AG08395 (cell line): ENCODE measurements at places on chromosomes 4 and X.
A peak's percentile ranks its signal among the peaks of the same experiment; 100 is the strongest.

- DNase-seq: no peak
Measured at GRCh38 chrX:30296408-30297254, 12.6 kb downstream of the NR0B1 start.

DNA sequence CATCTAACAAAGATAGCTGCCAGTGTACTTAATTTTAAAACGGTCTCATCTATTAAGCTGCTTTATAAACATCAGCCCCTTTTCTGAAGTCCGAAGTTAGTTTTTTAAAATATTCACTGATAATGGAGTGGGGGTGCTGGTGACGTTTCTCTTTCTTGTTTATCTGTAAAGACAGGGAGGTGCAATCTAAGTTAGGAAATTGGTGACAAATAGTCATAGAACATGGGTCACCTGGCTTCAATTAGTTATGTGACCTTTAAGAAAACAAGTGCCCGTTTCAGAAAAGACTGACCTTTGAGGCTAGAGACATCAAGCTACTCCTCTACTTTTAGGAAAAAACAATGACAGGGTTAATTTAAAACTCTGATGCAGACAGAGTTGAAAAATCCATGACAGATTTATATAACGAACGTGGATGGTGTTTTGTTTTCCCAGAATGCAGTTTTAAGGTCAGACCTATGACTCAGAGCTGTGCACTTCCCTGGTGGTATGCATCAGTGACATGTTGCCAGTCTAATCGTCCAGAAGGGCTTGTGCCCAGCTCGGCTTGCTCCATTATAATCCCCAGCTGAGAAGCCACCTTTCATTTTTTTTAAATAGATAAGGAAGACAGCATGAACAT lies 38.2 kb downstream of the FHL1 start:
- DNase-seq: peak; percentile 51

DNA sequence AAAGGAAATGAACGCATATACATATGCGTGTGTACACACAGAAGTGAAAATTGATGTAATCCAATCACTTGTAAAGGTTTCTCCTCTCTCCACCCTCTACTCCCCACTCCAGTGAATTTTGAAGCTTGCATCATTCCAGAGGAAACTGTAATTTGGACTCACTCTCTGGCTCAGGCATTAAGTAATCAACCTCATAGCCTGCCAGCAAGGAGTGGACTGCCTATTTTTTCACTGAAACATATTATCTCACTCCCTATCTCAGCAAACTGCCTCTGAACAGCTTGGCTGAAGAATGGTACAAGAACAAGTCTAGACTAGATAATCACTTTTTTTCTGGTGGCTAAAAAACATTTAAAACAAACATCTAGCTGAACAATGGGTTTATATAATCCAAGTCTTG lies 124.2 kb downstream of the C4orf51 start:
- DNase-seq: peak; percentile 82

DNA sequence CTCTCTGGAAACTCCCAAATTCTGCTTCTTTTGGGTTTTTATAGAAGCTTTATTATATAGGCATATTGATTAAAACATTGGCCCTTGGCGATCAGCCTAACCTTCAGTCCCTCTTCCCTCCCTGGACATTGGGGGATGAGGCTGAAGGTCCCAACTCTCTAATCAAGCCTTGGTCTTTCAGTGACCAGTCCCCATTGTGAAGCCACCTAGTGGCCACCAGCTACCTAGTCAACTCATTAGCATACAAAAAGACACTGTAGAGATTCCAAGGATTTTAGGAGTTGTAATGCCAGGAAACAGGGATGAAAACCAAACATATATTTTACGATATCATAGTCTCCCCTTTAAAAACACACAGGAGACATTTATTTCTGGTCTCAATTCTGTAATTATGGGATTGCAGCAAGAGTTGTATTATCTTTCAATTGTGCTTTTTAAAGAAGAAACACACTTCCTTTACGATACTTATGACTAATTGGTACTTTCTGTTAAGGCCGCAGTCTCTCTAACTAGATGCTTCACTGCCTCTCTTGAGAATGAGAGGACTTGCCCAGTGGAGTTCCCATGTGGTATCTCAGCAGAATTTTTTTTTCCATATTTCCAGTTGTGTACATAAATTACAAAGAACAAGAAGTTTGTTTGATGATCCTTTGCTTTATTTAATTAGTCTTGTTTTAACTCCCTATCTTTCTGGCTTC lies 58.2 kb downstream of the WDR17 start:
- DNase-seq: peak; percentile 19

DNA sequence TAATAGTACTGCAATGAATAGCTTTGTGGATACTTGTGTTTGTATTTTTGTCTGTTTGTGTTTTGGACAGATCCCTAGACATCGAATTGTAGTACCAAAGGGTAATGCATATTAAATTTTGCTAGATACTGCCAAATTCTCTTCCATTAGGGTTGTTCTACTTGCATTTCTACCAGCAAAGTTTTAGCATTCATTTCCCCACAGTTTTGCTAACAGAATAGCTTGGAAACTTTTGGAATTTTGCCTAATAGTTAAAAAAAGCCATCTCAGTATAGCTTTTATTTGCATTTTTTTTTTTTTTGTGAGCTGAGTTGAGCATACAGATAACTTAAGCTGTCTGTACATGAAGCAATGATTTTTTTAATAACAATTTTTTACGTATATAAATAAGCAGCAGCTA lies 1084.9 kb downstream of the ADGRL3 start:
- DNase-seq: no peak

GRCh38 chrX:23694606-23695005 lies 27.3 kb downstream of the PRDX4 start:
- peak; percentile 60 for DNase-seq

- no peak for DNase-seq
Measured at GRCh38 chr4:114866901-114867670, 246.3 kb downstream of the NDST4 start.

DNA sequence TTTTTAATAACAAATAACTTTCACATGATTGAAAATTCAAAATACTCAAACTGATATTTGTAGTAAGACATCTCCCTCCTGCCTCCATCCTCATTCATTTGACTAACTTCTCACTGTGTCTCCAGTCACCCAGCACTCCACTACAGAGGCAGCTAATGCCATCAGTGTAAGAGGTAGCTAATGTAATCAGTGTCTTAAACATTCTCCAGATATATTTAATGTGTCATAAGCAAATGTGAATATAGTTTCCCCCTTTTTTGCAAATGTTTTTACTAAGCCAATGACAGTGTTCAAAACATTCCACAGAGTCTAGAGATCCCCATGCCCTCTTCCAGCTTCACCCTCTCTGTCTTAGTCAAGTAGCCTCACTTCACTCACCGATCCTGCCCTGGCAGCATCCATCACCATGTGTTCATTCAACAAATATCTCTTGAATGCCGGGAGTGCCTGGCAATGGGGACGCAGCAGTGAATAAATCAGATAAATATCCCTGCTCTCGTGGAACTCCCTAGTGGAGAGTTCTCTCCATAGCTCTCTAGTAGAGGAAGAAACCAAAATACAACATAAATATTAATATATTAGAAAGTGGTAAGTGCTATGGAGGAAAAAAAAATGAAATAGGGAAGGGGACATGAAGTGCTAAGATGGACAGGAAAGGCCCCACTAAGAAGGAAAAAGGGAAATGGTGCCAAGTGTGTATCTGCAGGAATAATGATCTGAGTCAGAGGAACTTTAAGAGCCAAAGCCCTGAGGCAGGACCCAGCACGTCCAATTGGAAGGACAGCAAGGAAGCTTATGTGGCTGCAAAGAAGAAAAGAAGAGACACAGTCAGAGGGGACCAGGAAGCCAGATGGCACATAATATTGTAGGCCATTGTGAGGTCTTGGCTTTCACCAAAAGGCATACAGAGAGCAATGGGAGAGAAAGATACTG lies 18.7 kb downstream of the SCFD2 start:
- peak; percentile 73 for DNase-seq

GRCh38 chrX:66408507-66408906 lies 230.4 kb downstream of the EDA2R start:
- DNase-seq: no peak

DNA sequence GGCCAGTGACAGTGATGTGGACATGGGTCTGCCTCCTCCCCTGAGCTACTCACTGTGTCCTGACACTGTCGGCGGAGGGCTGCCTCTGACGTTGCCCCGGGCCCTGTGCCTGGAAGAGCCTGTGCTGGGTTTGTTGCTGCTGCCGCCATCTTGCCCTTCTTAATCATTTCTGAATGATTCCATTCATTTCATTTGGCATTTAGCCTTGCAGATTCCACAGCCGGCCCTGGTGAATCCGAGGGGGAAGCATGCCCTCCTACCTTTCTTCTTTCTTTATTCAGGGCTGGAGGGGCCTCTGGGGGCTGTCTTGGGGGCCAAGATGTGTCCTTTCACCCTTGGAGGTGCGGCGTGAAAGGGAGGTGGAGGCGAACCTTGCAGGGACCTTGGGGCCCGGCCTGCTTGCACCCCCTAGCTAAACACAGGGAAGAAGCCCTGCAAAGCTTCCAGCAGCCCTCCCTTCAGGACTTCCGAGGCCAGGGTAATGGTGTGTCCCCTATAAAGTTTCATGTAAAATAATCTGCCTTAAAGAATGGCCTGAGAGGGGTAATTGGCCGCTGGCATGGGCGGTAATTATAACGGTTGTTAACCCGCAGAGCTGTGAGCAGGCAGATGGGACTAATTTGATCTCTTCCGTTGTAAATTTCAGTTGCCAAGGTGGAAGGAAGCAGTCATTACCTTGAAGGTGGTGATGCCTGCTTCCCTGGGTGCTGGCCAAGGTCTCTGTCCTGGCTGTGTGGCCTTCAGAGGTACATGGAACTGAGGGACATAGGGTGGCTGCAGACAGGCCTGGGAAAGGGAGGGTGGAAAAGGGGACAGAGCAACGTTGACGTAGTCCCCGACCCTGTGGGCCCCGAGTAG lies 92.3 kb downstream of the PSAPL1 start:
- no peak for DNase-seq

DNA sequence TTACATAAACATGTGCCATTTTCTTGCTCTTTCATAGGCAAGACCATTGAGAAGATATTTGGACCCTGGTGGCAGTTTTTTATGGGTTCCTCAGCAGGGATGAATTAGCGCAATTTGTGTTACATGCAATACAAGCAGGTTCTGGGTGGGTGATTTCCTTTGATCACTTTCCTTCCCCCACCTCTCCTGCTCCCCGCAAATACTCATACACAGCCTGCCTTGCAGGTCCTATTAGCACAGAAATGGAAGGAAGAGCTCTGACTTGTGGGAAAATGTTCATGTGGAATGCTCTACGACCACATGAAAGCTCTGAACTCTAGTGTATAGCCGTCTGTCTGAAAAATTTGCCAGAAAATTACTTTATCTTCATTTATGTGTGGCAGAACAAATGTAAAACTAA lies 361.0 kb upstream of the FAT1 start:
- DNase-seq: no peak

GRCh38 chr4:110877778-110878370 lies 255.0 kb upstream of the PITX2 start:
- no peak for DNase-seq

GRCh38 chr4:46393606-46394005 lies 3.7 kb upstream of the GABRA2 start:
- DNase-seq: no peak

DNA sequence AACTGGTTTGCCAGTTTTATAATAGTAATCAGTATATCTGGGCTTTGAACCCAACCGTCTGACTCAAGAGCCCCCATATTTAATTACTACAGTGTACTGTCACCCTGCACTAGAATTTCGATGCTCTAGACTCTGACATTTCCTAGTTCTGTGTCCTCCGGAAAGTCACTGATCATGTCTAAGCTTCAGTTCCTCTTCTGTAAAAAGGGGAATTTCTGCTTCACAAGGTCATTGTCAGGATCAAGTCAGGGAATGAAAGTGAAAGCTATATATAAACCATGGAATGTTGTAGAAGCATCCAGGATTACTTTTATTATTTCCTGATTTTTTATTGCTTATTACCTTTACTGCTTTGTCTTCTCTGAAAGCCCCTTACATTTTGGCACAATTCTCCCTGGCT lies 4.0 kb upstream of the KCNIP4 start:
- DNase-seq: no peak

DNA sequence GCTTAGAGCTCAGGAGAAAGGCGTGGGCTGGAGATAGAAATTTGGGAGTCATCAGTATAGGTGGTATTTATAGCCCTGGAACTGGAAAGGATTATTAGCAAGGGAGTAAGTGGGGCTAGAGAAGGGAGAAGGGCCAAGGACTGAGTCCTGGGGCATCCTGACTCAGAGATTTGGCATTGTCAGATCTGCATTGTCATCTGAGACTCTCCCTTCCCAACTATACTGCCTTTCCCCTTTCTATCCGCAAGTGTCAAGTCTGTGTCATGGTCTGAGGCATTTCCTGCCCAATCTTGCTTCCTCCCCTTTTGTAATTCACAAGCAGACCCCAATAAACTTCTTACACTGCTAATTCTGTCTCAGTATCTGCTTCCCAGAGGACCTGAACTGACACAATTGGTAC lies 24.4 kb upstream of the SLC25A43 start:
- DNase-seq: peak; percentile 54

- peak; percentile 84 for DNase-seq
Measured at GRCh38 chr4:24419181-24420034, 164.9 kb downstream of the DHX15 start.

- no peak for DNase-seq
Measured at GRCh38 chr4:153232768-153233167, 28.5 kb downstream of the TRIM2 start.

DNA sequence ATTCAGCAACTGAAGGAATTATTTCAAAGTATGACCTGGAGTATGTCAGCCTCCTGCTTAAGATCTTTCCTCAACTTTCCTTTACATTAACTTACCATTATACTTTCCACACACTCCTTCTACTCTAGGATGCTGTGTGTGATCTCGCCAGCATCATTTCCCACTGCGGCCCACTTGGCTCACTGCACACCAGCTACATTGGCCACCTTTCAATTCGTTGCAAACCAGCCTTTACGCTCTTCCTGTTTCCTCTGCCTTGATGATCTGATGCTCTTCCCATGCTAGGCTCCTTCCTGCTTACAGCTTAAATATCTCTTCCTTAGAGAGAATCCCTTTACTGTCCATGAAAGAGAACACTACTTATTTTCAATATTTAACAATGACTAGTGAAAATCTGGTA lies 95.1 kb downstream of the GPM6A start:
- DNase-seq: no peak

DNA sequence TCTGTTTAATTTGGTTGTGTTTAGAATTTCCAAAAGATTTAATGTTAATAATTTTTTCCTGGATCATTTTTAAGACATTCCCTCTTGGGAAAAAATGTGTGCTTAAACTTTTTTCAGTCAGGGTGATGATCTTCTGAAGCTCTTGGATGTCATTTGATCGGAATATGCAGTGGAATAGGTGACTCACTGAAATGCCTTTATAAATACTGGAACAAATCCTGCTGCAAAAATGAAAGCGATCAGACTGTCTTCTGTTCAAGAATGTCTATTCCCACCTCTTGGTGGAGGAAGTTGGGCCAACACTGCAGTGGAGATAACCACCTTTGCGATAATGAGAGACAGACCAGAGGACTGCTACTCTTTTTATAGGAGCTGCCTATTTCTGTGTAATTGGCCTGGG lies 46.7 kb downstream of the LARP1B start:
- DNase-seq: no peak

- DNase-seq: peak; percentile 64
Measured at GRCh38 chr4:184983672-184984356, 34.5 kb upstream of the HELT start.

GRCh38 chr4:154608361-154609252 lies 3.8 kb downstream of the FGG start:
- no peak for DNase-seq
